ENCODE measurements at places on chromosomes 2 and 18.

DNA sequence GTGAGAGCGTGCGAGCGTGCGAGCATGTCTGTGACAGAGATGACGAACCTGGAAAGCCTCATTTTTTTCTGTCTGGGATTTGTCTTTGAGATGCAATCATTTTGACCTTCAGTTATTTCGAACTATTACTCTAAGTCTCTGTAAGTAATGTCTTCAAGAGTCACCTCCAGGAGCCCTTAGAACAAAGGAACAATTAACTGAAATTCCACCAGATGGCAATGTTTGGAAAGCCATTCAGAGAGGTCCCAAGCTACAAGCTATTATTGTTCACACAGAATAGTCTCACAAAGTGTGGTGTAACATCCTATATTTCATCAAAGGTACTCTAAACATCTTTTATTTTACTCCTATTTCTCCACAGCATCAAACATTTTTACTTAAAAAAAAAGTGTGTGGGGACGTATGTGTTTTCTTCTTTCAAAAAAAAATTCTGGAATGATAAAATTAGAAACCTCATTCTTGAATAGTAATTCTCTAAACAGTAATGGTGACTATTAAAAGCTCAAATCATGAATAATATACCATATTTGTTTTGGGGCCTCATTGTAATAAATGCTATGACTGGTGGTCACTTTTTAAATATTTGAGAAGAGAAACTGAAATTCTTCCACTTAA is 35.1 kb upstream of the MAPRE2 start:
- peak; percentile 3 for DNase-seq

GRCh38 chr2:132670496-132671150 is 618 bp upstream of the LYPD1 start:
- DNase-seq = no peak

- DNase-seq = no peak
Measured at GRCh38 chr2:8598295-8599165, 83.3 kb upstream of the ID2 start.

DNA sequence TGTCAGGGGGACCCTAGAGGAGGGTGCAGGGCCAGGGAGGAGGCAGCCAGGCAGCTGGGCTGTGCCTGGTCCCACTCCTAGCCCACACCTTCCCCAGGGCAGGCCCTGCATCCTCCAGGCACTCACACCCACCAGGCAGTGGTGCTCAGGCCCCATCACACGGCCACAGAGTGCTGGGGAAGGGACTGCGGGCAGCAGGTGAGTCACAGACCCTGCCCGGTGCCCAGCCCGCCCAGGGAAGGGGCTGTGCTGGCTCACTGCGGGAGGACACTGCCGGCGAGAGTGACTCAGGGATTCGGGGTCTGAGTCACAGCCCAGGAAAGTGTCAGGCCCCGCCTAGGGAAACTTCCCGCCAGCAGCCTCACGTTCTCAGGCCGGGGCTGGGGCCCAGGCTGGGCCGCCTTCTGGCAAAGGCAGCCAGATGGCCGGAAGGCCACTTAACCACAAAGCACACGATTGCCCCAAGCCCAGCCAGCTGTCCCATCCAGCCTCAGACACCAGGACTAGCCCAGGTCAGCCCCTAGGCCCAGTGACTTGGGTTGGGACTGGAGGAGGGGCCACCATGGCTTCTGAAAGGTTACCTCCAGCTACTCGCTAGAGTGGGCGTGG is 42.2 kb downstream of the BIN1 start:
- DNase-seq = no peak

DNA sequence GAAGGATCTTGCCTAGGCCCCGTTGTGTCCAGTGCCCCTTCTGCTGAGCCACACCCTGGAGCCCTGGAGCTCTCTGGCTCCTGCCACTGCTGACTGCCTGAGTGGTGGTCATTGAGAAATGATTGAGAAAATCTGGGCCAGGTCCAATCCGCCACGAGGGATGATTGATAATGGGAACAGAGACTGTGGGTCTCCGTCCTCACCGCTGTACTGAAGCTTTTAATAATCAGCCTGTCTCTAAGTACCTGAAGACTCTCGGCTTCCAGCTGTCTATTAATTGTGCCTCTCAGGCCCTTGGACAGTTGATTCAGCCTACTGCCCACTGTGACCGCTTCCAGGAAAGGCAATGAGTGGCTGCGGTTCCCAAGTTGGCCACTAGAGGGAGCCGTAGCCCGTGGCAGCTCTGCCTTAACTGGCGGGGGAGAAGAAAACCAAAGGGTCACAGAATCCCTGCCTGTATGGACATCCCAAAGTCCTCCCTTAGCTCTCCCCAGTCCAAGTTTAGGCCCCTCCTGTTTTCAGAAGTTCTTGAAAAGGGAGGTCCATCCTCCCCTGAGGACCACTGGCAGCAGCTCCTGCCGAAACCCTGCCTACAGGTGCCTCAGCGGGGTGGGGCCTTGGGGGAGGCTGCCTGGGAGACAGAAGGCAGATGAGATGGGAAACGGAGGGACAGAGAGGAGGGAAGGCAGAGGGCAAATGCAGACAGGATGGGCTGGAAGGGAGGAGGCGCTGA is 213.6 kb downstream of the TNS1 start:
- DNase-seq = no peak

GRCh38 chr2:8693157-8693821 is 11.4 kb downstream of the ID2 start:
- DNase-seq = no peak

DNA sequence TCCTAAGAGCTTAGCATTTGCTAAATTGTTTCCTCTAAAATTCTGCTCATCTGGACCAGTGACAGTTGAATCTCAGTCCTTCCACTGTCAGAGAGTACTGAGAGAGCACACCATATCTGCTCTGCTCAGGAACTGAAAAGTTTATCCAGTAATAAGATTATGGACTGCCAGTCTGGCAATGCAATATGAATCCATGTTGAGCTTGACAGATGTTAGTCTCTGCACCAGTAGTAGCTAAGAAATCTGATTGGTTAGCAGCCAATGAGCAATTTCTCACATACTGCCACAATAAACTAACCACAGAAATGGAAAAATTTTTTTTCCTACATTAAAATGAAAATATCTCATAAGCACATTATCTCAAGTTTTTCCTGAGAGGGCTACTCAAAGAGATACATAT is 2.3 kb downstream of the PRKD3 start:
- DNase-seq = no peak

DNA sequence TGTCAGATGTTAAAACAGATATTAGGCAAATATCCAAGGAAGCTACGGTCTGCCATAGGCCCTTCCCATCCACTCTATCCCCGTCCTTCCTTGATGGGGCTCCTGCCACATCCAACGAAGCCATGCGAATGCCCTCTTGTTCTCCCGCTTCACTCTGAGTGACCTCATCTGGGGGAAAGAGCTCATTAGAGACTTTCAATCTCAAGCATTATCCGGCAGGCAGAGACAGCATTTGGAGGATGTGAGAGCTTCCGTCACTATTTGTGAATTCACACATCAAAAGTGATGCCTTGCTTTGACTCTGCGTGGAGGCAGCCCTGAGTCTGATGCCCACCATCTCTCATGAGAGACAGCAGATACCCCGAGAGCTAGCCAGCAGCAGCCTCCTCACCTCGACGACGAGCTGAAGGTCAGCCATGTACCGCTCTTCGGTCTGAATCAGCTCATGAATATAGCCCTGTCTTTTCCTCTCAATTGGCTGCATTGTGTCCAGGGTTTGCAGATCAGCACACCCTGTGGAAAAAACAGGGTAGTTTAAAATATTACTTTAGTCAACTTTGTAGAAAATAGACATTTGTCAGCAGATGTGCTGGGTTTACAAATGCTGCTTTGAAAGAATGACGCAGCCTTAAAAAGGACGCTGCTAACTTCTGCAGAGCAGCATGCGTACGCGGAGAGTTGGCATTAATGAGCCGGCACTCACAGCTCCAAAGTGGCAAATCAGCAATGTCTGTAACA is 45.9 kb downstream of the FAM228A start:
- DNase-seq = no peak

- no peak for DNase-seq
Measured at GRCh38 chr2:50614056-50614455, 417.9 kb downstream of the NRXN1 start.

- no peak for DNase-seq
Measured at GRCh38 chr2:65049010-65049639, 7.1 kb upstream of the CEP68 start.

DNA sequence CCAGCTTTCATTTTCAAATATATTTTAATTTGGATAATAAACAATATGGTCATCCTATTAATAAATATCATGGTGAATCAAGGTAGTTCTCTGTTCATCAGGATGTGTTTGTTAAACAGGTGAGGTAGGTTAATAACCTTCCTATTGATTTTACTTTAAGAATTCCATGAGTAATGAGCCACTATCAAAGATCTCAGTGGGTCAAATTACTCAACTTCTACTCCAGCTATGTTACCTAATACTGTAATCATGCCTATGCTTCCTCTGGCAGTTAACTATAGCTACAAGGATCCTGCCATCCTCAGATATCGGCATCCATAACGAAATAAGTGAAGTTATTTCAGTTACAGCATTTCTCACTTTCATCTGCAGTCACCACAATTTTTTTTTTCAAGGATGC is 289.6 kb upstream of the SLC8A1 start:
- DNase-seq = no peak

DNA sequence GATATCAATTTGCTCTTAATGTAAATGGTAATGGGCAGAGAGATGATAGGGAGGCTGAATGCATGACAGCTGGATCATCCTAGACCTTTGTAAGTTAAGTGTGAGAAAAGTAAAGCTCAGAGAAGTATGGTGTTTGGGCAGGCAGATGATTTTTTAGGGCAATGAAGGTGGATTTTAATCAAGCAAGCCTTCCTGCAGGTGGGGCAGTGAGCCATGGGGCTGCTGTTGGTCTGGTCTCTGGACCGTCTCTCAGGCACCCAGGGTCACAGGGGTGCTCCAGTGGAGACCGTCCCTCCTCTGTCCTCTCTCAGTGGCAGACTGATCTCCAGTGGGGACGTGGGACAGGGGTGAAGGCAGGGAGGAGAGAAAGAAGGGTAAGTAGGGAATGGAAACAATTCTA is 69.8 kb upstream of the STK17B start:
- no peak for DNase-seq

- DNase-seq = no peak
Measured at GRCh38 chr2:181307203-181307991, 149.8 kb upstream of the ITGA4 start.

DNA sequence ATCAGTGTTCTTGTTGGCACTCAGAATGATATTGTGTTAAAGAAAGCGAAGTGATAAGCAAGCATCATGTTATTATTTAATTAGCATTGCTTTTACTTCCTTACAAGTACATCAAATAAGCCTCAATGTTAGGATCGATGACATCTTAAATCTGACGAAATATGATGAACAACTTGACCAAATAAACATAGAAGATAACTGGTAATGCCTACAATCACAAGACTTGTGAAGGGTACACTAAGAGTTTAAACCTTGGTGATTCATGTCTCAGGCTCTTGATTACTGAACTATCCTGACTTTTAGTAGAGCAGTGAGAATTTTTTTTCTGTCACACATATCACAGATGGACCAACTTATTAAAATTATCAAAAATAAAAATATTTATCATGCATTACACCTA is 500.8 kb upstream of the ZEB2 start:
- DNase-seq = no peak

GRCh38 chr2:158464426-158465281 is 7.9 kb downstream of the PKP4 start:
- DNase-seq = no peak

DNA sequence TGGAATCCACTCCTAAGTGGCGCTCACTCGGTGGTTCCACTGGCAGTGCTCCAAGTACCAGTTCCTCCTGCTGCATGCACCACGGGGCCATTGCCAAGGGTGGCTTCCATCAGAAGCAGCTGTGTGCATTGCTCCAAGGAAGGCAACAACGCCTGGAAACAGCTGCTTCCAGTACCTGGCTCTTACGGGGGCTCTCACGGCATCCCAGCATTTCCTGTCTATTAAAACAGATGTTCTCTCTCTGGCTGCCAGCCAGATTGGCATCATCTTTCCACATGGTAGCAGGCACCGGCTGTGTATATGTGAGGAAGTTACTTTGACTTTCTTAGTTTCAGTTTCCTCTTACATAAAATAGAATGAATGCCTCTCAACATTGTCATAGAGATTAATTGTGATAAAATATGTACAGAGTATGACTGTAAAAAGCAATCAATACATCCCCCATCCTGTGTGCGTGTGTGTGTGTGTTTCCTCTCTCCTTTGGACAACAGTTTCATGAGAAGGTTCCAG is 84.9 kb downstream of the CMPK2 start:
- no peak for DNase-seq

DNA sequence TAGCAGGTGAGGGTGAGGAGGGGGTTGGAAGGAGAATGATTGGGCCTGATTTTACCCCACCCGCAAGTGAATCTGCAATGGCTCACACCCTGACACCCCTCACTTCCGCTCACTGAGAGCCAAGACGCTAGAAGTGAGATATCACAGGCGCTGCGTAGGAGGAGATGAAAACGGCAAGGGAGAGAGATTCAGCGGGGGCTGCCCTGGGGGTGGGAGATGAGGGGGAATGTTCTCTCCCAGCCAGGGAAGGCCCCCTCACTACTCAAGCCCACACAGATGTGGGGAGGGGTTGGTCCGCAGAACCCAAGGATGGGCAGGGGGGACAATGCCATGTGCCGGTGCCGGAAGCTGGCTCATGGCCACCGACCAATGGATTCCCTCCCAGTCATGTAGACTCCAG is 32.9 kb downstream of the LOXHD1 start:
- no peak for DNase-seq

- DNase-seq = no peak
Measured at GRCh38 chr2:174753038-174753633, 11.1 kb downstream of the CHRNA1 start.

- no peak for DNase-seq
Measured at GRCh38 chr18:45341454-45341853, 273.8 kb upstream of the SLC14A2 start.

GRCh38 chr2:218368621-218369153 is 12.0 kb downstream of the CATIP start:
- no peak for DNase-seq

- DNase-seq = no peak
Measured at GRCh38 chr2:170229744-170230143, 51.8 kb downstream of the MYO3B start.

DNA sequence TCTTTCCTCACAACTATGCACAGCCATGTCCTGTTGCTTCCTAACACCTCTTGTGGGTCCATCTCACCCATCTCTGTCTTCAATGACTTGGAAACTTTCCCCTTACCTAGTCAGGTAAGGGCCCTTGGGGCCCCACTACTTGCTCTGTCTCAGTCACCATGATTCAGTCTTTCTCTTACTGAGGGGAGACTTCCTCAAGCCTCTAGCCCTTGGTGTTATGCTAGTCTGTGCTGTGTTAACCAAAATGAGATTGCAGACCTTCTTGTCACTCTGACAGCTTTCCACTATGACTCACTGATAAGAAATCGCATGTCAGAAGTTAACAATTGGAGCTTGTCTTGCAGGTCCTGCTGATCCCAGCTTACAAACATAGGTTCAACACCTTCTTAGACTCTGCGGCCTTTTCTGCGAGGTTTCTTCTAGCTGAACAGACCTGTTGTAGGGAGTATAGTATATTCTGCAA is 65.3 kb downstream of the WDR75 start:
- DNase-seq = no peak

- DNase-seq = no peak
Measured at GRCh38 chr2:223053484-223054192, 1.6 kb downstream of the KCNE4 start.

- DNase-seq = no peak
Measured at GRCh38 chr2:12399240-12399639, 317.5 kb upstream of the TRIB2 start.

All from NCI-H2081 treated with DMSO at 0.1 percent for 48 hours (cell line).